ENCODE measurements at places on chromosomes 3 and 15. TPM values are rescaled to one million over a fixed set of nuclear protein-coding genes. Genes with fewer than 3 reads are reported as not detected.
A peak's percentile ranks its signal among the peaks of the same experiment; 100 is the strongest.

- no peak for DNase-seq
Measured at GRCh38 chr15:36591536-36592411, 12.3 kb downstream of the CDIN1 start.

DNA sequence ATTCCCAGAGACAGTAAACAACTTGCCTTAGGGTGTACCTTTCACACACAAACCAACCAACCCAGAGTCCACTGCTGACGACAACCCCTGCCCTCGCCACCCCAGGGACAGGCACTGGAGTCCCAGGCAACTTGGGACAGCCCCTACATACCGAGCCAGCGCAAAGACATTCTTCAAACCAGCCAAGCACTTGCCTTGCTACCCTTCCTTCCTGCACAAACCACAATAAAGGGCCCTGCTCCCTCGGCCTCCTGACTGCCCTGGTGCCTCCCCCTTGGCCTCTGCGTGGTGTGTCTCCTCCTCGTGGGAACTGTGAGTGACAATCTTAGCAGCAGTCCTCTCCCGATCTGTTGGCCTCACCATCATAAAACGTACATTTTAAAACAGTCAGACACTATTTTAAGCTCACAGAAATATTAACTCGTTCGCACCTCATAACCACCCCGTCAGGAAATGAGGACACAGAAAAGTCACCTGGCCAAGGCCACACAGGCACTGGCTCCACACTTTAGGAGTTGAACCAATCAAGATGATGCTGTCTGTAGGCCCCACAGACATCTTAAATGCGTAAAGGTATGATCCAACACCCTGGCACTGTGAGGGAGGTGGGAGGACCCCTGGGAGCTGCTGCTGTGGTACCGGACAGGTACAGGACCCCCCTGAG lies 113.8 kb downstream of the ADCY5 start:
- peak; percentile 30 for DNase-seq

- no peak for DNase-seq
Measured at GRCh38 chr3:146732325-146732724, 127.2 kb upstream of the PLSCR5 start.

DNA sequence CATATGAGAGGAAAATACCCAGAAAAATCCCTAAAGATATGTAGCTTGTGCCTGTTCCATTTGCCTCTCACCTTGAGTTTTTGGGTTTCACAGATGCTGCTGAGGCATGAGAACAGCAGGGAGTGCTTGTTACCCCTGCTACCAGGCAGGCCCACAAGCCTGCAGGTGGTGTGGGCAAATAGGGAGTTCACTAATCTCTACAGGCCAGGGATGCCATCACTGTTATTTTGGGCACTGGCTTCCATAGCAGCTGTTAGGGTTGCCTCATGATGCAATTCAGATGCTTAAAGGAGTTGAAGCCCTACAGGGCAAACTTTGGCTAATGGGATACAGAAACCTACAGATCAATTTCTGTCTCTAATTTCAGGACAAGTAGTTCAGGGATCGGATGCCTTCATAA lies 873.5 kb downstream of the OTOL1 start:
- no peak for DNase-seq

GRCh38 chr15:94105760-94106159 lies 125.6 kb upstream of the MCTP2 start:
- no peak for DNase-seq

DNA sequence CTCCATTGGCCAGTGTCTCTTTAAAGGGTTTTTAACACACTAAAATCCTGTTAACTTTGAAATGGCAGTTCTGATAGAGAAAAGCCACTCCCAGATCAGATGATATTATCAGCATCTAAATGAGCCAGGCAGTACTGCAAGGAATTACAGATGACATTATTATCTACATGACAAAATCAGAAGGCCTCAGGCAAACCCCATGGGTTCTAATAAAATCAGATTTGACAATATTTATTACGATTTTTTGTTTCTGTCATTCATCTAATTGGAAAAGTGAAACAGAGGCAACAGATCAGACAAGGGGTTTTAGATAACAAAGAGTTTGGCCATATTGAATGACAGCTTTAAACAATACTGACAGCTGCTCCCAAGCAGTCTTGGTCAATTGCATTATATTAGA lies 112.7 kb downstream of the FEZF2 start:
- DNase-seq: no peak

- DNase-seq: no peak
Measured at GRCh38 chr3:190366133-190366532, 21.8 kb upstream of the CLDN16 start.

GRCh38 chr3:52393959-52394670 lies 50.8 kb downstream of the SEMA3G start:
- DNase-seq: no peak

- no peak for DNase-seq
Measured at GRCh38 chr3:37375184-37376127, 201.1 kb upstream of the LRRFIP2 start.

- no peak for DNase-seq
Measured at GRCh38 chr15:23690450-23690852, 3.3 kb upstream of the NDN start.

GRCh38 chr3:147269907-147270306 lies 136.4 kb downstream of the ZIC4 start:
- DNase-seq: no peak

EBLN2 gene
- total RNA-seq: 4.7 TPM

PIERCE2 gene
- not detected for total RNA-seq

CPB1 gene
- not detected for total RNA-seq

GOLGA6L7 gene
- not detected for total RNA-seq

GATM gene
- 1.9 TPM for total RNA-seq
